ENCODE measurements at places on chromosomes 5 and 9. TPM values are rescaled to one million over a fixed set of nuclear protein-coding genes. Genes with fewer than 3 reads are reported as not detected.

The PCDHGB3 gene
- total RNA-seq, result 1.3 TPM

The PCDHGA11 gene
- 8.2 TPM for total RNA-seq

DNA sequence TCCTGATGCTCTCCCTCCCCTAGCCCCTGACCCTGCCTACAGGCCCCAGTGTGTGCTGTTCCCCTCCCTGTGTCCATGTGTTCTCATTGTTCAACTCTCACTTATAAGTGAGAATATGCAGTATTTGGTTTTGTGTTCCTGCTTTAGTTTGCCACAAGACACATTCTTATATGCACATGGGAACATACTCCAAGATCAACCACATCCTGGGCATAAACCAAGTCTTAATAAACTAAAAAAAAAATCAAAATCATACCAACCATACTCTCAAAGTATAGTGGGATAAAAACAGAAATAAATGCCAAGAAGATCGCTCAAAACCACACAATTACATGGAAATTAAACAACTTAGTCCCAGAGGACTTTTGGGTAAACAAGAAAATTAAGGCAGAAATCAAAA lies 11.2 kb upstream of the ZCCHC9 start:
- no peak for DNase-seq

DNA sequence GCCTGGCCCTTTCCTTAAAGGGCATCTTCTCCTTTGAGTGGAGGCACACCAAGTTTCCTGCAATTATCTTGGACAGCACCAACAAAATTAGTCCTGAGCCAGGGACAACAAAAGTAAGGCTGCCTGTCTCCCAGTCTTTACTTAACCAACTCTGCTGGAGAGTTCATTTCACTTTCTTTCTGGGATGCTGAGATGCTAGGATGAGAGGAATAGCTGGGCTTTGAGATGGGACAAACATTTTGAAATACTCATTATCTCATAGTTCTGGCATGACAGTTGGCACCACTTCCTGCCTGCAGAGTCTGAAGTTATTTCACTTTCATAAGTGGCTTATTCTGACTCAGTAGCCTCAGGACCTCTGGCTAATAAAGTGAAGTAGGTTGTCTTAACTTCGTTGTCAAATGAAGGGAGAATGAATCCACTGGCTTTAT lies 157.0 kb downstream of the C9orf152 start:
- no peak for DNase-seq

DNA sequence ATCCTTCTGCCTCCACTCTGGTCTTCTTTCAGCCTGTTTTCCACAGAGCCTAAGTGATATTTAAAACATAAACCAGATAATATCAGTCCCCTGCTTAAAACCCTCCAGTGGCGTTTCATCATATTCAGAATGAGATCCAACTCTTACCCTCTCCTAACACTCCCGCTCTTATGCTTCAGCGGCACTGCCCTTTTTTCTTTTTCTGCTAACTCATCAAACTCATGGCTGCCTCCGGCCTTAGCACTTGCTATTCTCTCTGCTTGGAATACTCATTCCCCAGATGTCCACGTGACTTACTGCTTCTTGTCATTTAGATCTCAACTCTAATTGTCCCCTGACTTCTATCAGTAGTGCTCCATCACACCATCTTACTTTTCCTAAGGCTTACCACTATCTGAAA lies 73.6 kb downstream of the PIP5K1B start:
- DNase-seq, result no peak

DNA sequence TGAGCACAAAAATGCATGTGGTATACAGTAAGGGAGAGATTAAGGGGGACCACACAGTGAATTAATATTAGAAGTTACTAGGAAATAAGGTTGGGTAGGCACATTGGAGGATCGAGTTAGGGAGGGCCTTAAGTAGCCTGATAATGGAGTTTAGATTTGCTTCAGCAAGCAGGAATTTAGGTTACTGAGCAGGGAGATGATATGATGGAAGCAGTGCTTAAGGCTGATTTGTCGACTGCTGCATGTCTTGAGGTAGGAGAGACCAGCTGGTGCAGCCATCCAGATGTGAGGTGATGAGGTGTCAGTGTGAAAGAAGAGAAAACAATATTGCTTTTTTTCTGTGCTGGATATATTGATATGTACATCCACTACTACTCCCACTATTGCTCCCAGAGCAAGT lies 55.2 kb upstream of the ACTBL2 start:
- DNase-seq, result no peak

DNA sequence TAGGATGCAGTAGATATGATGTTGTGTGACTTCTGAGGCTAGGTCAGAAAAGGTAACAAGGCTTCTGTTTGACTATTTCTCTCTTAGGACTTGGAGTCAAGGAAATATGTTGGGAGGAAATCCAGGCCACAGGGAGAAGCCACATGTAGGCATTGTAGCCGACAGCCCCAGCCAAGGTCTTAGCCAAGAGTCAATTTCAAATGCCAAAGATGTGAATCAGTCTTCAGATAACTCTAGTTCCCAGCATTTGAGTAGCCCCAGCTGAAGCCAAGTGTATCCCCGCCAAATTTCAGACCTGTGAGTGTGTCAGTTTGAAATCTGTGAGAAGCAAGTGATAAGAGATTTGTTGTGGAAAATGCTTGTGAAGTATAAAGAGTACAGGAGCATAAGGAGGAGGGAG lies 38.1 kb upstream of the ISL1 start:
- no peak for DNase-seq

Data from H1 (cell line).